ENCODE measurements at places on chromosomes 7 and 10. TPM values are rescaled to one million over a fixed set of nuclear protein-coding genes. Genes with fewer than 3 reads are reported as not detected.

DNA sequence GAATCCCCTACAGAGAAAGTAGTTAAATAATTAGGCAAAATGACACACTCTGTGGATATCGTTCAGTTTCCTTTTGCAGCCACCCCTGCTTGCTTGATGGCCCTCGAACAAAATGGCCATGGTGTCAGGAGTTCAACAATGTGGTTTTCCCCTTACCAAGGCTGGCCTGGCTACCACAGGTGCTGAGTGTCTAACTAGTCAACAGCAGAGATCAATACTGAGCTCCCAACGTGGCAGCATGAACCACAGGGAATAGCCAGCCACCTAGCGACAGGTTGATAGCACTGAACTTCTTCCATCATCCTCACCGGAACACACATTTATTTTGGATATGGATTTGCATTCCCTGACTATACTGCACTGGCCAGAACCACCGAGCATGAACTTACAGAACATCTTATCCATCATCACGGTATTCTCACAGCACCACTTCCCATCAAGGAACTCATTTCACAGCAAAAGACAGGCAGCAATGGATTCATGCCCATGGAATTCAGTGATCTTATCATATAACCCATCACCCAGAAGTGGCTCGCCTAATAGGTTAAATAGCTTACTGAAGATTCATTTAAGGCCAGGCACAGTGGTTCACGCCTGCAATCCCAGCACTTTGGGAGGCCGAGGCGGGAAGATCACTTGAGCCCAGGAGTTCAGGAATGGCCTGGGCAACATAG lies 6.3 kb downstream of the C10orf67 start:
- no peak for DNase-seq

GRCh38 chr10:133421336-133422222 lies 2.8 kb downstream of the SPRN start:
- DNase-seq = no peak

- no peak for DNase-seq
Measured at GRCh38 chr7:38934536-38934935, 25.5 kb upstream of the VPS41 start.

Gene RBP4
- not detected for total RNA-seq

GRCh38 chr10:105328503-105329133 lies 687.5 kb downstream of the SORCS3 start:
- no peak for DNase-seq

Data from natural killer cell (primary cell).